T-cell (primary cell): ENCODE measurements at places on chromosomes 4 and X. TPM values are rescaled to one million over a fixed set of nuclear protein-coding genes. Genes with fewer than 3 reads are reported as not detected.

Gene TRIM61
- 1.8 TPM for total RNA-seq

Gene UGT2B15
- total RNA-seq, result not detected

Gene FOXP3
- total RNA-seq, result 9.0 TPM

Gene POLA1
- total RNA-seq, result 6.7 TPM

Gene ARHGAP36
- total RNA-seq, result not detected

- H3K36me3 ChIP-seq, result no peaks in the 10 kb centered on the region
- no peak for DNase-seq
- no peak overlapping the region for H3K27ac ChIP-seq
- H3K4me1 ChIP-seq, result no peaks in the 10 kb centered on the region
- no peak overlapping the region for H3K4me3 ChIP-seq
Measured at GRCh38 chr4:10816571-10816970, 132.0 kb upstream of the CLNK start.

DNA sequence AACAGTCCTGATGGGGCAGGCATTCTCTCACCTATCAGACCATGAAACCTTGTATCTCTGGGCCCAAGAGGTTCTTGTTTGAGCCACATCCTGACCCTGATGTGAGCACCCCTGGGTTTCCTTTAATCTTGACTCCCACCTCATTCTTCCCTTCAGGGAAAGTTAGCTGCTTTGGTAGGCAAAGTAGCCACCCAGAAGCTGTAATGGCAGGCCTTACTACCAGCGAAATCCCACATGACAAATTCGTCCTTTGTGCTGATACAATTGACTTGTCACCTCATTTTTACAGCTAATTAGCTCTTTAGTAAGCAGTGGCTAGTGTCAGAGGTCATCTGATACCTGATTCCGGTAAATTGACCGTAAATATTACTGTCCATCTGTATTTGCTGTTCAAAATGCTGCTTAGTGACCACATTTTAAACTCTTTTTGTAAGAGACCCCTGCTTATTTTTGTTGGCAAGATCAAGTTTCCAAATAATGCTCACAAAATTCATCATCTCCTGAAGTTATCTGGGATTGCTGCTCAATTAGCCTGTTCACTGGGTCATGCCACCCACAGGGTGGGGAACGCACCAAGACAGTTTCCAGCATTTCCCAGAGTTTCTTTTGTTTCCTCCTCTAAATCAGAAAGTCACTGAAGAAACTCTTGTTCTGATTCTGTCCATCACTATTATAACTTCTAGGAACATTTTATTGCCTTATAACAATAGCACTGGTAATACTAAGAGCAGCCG, 329.7 kb downstream of the GPAT3 start:
- H3K27ac ChIP-seq, result no peak overlapping the region
- no peaks in the 10 kb centered on the region for H3K27me3 ChIP-seq
- H3K4me3 ChIP-seq, result no peak overlapping the region
- no peaks in the 10 kb centered on the region for H3K4me1 ChIP-seq

DNA sequence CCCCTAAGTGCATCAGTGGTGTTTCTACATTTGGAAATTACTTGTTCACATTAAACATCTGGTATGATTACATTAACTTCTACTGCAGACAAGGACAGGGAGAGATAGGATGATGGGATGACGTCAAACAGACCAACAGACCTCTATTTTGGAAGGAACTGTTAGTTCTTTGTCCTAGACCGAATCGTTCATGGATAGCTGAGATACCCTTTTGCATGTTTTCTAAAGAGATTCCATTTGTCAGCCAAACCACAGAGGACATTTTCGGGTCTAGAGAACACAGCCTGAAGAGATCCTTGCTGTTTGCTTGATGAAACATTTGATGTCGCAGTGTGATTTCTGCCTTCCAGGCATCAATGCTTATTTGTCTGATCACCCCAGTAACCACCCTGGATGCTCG, 27.7 kb downstream of the CHST7 start:
- H3K4me1 ChIP-seq, result no peaks in the 10 kb centered on the region
- H3K27ac ChIP-seq, result no peak overlapping the region
- H3K36me3 ChIP-seq, result no peaks in the 10 kb centered on the region
- no peak for DNase-seq
- H3K4me3 ChIP-seq, result no peak overlapping the region
- no peaks in the 10 kb centered on the region for H3K27me3 ChIP-seq

GRCh38 chr4:122364700-122365404, 14.0 kb upstream of the ADAD1 start:
- H3K4me3 ChIP-seq, result no peak overlapping the region
- H3K36me3 ChIP-seq, result no peaks in the 10 kb centered on the region
- DNase-seq, result peak; percentile 5
- peaks cover 11% of the 10 kb centered on the region for H3K4me1 ChIP-seq

- H3K36me3 ChIP-seq, result peaks cover 6% of the 10 kb centered on the region
- peak overlapping the region; percentile 56 for H3K4me3 ChIP-seq
- no peak for DNase-seq
- peaks cover 22% of the 10 kb centered on the region for H3K4me1 ChIP-seq
Measured at GRCh38 chr4:153465615-153466080, 512 bp upstream of the TMEM131L start.

DNA sequence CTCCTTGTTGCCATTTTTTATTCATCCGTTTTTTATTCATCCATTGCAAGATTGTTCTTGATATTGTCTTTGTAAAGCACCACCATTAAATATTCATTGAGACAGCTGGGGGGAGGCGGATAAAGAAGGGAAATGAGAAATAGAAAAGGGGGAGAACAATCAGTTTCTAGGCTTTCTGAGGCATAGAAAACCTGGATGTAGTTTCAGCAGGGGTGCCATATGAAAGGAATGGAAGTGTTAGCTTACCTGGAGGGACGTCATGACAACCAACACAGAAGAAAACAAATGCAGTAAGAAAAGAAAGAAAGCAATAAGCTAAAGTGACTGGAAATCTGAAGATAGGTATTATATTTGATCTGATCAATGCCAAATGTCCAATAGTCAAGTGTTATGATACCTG, 276.1 kb downstream of the GASK1B start:
- H3K4me3 ChIP-seq, result no peak overlapping the region
- no peak overlapping the region for H3K27ac ChIP-seq
- H3K4me1 ChIP-seq, result no peaks in the 10 kb centered on the region
- no peak for DNase-seq
- H3K27me3 ChIP-seq, result no peaks in the 10 kb centered on the region

GRCh38 chrX:1453395-1453783, 680 bp upstream of the ASMTL start:
- peak; percentile 82 for DNase-seq
- peak overlapping the region; percentile 91 for H3K4me3 ChIP-seq
- H3K27ac ChIP-seq, result peak overlapping the region; percentile 98
- peaks cover 56% of the 10 kb centered on the region for H3K4me1 ChIP-seq
- no peaks in the 10 kb centered on the region for H3K36me3 ChIP-seq
- H3K27me3 ChIP-seq, result no peaks in the 10 kb centered on the region
